ENCODE measurements at places on chromosomes 6 and 20.

DNA sequence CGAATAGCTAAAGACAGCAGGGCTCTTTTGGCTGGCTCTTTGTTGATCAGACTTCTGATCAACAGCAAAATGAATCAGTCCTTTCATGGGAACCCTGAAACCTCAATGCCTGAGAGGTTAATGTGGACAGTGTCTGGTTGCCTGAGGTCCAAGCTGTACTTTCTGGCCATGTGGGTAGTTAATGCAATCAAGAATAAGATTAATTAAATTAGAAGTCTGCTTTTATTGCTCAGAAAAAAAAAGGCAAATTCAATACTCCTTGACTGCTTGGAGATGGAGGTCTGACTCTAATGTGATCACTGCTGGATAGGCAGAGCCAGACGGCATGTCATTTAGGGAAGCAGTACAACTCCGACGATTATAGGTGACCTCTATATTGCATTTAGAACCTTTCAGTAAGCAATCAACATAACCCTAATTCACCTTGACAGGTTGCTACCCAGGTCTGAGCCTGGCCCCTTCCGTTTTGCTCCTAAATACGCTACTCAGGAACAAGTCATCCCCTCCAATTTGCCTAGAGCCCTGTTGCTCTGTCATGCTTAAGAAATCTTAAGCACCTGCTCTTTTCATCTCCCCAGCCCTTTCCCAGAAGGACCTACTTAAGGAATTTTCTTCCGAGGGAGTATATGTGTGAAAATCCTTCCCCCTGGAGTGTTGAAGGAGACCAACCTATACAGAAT lies 370.0 kb upstream of the SPTLC3 start:
- no peak for DNase-seq

DNA sequence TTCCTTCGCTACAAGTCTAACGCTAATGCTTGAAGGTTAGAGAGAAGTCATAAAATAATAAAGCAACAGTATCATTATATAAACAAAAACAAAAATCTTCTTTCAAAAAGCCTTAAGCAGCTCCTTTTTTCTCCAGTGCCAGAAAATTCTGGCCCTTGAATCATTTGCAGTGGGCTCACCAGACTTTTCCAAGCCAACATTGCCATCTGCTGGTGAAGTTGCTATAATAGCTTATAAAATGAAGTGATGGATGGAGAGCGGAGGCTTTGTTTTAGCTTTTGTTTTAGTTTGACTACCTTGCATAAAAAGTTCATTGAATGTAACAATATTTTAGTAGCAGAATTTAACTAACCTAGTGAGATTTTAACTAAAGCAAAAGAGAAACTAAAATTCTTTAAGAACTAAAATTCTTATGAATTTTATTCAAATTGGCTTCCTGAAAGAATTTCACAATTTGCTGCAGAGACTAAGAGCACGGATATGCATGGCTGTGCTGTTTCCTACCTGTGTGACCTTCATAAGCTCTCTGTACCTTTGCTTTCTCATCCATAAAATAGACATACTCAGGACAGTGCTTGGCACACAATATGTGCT lies 44.8 kb upstream of the SLC2A12 start:
- DNase-seq: peak; percentile 9

GRCh38 chr6:8279041-8279805 lies 156.1 kb downstream of the SLC35B3 start:
- no peak for DNase-seq

GRCh38 chr6:40965046-40965445 lies 74.0 kb downstream of the UNC5CL start:
- no peak for DNase-seq

- no peak for DNase-seq
These were observed 23.5 kb downstream of the MOCS1 start for GRCh38 chr6:39910744-39911143.

DNA sequence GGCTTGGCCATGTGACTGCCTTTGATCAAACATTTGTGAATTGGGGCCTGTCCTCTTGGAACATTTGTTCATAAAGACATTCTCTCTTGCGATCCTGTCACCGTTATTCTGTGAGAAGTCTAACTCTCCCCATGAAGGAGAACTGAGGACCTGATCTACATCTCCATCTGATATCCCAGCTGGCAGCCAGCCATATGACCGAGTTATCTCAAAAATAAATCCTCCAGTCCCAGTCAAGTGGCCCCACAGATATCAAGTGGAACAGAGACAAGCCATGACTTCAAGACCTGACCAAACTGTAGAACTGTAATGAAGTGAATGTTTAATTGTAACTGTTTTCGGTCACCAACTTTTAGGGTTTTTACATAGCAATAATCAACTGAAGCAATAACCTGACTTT lies 25.7 kb downstream of the SNX3 start:
- DNase-seq: no peak

GRCh38 chr6:6790891-6791290 lies 202.4 kb downstream of the LY86 start:
- DNase-seq: no peak

DNA sequence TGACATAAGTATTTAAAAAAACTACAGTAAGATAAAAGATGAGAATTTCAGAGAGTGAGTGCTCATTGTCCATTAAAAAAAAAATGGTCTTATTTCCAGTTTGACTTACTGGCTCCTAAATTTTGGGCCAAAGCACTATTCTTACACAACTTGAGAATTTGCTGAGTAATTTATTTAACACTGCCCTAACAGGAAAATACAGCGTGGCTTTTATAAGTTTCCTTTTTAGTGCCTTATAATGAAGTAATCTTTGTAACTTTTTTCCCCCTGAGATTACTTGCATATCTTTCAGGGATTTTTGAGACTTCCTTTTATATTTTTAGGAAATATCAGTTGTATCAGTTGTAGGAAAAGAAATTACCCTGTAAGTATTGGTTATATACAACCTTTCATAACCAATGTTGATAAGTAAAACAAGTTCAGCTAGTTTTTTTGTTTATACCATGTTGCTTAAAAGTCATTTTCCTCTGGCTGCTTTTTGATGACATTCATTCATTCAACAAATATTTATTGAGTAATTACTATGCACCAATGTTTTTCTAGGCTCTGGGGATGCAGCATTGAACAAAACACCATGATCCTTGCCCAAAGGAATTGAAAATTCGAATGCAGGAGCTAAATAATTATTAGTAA lies 106.4 kb upstream of the SGK1 start:
- no peak for DNase-seq

- no peak for DNase-seq
These were observed 169.2 kb downstream of the GRM4 start for GRCh38 chr6:33976437-33977360.

DNA sequence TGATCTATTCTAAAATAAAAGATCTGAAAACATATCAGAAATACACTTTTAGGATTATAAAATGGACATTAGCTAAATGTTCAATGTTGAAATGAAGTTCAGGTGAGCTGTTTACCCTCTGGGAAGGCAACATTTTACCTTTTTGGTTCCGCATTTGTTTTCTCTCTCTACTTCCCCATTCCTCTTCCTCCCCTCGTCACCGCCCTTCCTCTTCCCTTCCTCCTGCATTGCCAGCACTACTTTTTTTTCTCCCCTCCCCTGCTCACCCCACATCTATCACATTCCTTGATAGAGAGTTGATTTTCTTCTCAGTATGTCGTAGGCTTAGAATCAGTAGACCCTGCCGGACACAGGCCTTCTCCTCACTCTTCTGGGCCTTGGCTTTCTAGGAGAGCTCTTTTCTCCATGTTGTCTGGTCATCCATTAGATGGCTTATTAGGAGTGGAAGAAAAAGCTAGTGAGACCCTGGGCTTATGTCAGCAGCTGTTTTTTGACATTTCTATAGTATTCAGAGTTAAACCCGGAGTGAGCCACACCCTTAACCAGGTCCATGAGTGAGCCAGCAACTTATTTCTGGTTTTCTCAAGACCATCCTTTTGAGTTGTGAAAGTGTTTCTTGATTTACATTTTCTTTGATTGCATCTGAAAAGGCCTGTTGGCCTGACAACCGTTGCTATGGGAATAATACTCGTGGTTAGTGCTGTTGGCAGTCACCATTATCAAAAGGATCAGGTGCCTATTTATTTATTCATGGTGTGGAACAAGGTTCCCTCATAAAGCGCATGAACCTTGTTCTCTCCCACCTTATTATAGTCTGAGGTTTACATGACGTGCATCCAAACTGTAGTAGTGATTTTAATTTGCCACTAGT lies 90.9 kb downstream of the DTD1 start:
- no peak for DNase-seq

GRCh38 chr6:81772741-81773140 lies 20.3 kb upstream of the TENT5A start:
- DNase-seq: no peak

GRCh38 chr20:42098418-42098817 lies 480.2 kb upstream of the CHD6 start:
- DNase-seq: no peak

DNA sequence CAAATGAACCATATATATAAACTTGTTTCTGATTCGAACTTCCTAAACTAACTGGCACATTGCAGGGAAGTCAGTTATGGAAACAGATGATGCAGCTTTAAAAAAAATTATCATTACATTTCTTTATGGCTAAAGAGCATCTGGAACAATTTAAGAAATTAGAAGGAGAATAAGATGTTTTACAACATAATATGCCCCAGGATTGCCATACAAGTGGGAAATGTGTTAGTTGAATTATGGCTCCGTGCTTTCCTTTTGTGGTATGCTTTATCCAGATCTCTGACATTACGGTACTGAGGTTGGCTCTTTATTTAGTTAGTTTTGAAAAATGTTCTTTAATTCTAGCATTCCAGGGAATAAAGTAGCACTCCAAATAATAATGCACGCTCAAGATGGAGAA lies 343.0 kb upstream of the ZFP64 start:
- DNase-seq: no peak

GRCh38 chr20:53677447-53678314 lies 84.0 kb upstream of the ZNF217 start:
- no peak for DNase-seq

DNA sequence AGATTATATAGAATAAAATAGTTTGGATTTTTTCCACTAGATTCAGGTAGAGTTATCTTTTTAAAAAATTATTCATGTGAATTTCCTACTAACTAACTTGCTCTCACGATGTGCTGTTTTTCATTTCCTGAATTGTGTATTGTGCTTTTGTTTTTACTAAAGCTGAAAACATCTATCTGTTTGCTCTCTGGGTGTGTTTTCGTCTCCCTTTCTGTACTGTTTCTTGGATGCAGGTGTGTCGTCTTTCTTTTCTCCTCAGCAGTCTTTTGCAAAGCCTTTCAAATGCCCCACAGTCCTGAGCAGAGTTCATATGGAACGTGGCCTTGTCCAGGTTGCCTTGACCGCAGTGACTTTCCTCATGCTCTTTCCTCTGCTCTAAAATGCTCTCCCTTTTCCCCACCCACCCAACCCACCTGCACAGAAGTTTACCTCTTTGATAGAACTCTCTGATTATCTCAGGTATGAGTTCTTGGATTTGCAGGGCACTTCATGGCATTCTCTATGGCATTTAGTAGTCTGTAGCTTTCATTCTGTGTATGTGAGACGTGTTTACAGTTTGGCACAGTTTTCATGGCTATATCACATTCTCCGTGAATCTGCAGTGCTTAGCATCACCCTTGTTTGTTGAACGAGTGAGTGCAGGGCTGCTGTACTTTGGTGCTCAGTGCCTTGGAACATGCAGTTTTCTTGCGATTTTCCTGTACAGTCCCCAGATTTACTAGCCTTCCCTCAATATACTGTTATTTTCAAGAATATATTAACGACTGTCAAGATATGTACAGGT lies 77.1 kb downstream of the FARS2 start:
- DNase-seq: no peak

DNA sequence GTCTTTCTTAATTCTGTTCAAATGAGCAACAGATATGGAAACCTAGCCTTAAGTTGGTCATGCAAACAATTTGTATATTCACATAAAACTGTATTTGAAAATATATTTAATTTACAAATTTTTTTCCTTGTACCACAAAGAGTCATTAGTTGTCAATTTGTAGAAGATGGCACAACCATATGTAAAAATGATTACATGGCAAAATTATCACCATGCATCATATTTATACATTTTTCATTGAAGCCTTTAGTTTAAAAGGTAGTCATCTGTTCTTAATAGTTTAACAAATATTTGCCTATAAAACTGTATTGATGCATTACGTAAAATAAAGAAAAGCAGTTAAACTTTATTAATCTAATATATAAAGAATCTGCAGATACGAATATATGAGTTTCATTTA lies 1306.8 kb upstream of the ADGRB3 start:
- no peak for DNase-seq

DNA sequence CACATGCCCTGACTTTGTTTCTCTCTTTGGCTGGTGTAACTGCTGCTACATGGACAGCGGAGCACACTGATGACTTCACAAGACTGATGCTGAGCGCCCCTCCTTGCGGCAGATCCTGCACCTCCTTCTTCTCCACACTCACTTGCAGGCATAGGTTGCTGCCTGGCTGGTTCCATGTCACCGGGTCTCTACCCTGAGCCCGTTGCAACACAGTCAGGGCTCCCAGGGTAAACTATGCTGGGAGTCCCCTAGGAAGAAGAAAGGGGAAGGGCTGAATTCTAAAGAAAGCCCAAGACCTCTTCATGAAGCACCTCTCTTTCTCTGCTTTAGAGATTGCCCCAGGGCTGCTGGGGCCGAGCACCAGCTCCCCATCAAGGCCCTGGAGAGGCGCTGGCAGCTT lies 83.3 kb upstream of the DUSP22 start:
- no peak for DNase-seq

DNA sequence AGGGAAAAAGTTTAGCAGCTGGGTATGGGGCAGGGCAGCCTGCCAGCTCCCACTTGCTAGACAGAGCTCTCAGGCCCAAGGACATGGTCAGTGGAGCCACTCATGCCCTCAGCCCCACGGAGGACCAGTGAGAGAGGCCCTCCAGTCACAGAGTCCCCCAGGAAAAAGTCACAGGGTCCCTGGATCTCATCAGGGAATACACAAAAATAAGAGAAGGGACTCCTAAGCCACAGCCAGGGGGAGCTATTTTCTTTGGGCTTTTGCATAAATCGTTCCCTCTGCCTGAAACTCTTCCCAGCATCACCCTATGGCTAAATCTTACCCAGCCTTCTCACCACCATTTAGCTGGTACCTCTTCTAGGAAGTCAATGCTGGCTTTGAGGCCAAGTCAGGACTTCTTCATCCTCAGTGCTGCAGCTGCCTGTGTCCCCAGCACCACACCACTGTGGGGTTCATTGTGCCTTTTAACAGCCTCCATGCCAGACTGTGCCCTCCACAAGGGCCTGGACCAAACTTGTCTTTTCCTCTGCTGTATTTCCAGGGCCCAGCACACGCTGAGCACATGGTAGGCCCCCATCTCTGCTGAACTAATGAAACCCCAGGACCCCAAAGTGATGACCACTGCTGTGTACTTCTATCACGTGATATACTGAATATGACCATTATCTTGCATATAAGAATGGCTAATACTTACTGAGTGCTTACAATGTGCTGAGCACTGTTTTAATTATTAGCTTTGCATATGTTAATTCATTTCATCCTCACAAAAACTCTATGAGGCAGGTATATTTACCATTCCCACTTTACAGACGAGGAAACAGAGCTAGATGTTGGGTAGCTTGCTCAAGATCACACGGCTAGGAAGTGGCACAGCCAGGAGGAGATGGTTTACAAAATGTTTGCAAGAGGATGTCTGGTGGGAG lies 2.0 kb downstream of the ZNF335 start:
- DNase-seq: no peak

DNA sequence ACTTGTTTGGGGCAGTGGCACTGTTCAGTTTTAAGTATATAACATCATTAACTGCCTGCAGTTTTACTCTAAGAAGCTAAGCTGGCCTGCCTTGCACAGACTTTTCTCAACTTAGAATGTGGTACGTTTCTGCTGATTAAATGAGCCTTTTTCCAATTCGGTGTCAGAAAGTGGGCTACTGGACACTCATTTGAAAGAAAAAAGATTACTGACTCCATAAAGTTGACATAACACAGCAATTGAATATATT lies 2.1 kb downstream of the ZMYND8 start:
- DNase-seq: no peak
